ENCODE measurements at places on chromosomes 3 and 15.

DNA sequence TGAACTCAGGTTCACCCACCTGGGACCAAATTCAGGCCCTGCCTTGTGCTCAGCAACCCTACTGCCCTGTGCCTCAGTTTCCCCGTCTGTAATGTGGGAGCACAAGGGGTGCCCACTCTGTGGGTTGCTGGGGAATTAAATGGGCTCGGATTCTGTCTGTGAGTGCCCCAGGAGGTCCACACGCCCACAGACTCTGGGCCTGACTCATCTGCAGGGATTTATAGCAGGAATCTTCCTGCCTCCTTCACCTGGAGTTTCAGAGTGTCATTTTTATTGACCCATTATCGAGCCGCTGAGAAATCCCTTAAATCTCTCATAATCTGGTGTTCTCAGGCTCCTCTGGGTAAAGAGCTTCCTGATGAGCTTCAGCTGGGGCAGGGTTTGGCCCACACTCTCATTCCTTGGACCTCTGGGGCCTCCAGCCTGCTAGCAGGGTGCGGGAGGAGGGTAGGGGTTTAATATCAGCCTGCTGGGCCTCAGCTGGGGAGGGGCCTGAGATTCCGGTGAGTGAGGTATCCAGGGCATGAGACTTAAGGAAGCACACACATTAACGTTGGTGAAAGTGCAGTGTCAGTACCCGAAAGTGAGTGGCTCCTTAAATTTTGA is 16.4 kb downstream of the C3orf18 start:
- DNase-seq: no peak

DNA sequence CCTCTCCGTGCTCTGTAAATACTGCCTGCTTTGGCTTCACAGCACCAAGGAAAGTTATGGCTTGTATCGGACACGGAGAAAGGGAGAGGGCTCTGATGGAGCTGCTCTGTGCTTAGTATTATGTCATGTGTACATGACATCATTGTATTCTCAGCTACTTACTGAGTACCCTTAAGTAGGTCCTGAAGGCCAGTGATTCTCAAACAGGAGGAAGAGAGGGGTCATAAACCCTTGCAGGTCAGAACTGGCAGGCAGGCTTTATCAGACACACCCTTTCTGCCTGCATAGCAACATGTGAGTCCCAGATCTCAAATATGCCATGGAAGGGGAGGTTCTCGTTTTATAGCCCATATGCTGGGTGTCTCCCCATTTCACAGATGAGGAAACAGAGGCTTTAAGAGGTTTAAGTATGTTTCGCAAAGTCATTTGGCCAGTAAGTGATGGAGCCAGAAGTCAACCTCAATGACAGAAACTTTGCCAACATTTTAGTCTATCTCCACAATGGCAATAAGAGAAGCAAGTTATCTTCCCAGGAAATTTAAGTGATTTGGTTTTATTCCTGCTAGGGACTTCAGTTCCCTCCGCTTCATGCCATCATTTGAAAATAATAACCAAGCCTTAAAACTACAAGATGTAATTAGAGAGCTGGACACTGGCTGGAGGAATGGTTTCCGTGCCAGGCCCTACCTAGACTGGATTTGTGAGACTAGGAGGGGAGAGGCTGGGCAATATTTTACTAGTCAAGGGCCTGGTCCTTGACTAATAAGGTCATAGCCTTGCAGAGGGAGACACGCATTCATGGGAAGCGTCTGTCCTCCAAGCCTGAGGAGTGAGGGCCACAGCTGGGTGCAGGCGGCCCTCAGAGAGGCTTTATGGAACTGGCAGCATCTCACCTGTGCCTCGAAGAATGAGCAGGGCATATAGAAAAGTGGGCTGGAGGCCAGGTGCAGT is 133.0 kb downstream of the XXYLT1 start:
- no peak for DNase-seq

- DNase-seq: no peak
Measured at GRCh38 chr15:64630396-64631107, 144.8 kb downstream of the RBPMS2 start.

GRCh38 chr3:138127636-138128365 is 4.4 kb downstream of the A4GNT start:
- DNase-seq: no peak
